ENCODE measurements at places on chromosomes 6 and 20.

DNA sequence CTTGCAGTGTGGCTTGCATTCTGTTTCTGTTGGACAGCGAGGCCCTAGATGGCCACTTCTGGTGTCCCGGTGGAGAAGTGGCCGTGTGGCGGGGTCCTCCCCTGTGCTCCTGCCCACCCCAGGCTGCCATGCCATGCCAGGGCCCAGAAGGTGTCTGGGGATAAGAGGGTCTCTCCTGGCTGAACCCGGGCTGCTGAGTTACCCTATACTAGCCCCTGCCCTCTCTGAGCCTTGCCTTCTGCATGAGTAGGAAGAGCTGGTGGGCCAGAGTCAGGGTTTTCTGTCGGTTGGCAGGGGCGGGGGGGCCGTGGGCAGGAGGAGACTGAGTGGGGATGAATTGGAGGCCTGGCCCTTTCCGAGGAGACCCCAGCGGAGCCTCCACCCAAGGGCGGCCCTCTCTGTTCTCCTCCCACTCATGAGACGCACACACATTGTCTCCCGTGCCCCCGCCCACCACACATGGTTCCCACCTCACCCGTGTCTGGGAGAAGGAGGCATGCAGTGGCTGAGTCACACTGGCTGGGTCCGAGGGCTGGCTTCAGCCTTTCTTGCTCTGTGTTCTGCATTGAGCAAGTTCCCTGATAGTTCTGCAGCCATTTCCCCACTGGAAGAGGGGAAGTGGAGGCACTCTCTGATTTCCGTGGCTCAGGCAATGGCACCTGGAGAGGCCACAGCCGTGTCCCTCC is 24.6 kb downstream of the VSTM2L start:
- DNase-seq: no peak
- no peak overlapping the region for H3K27ac ChIP-seq
- H3K27me3 ChIP-seq: peaks cover 25% of the 10 kb centered on the region
- H3K36me3 ChIP-seq: no peaks in the 10 kb centered on the region
- no peak overlapping the region for H3K4me3 ChIP-seq
- no peaks in the 10 kb centered on the region for H3K4me1 ChIP-seq

- peak overlapping the region; percentile 84 for H3K27ac ChIP-seq
- no peak for DNase-seq
- H3K4me3 ChIP-seq: peak overlapping the region; percentile 80
- H3K4me1 ChIP-seq: peaks cover 16% of the 10 kb centered on the region
- no peaks in the 10 kb centered on the region for H3K36me3 ChIP-seq
- no peaks in the 10 kb centered on the region for H3K27me3 ChIP-seq
These were observed 1.3 kb downstream of the PLCG1 start for GRCh38 chr20:41138475-41139226.

GRCh38 chr6:25121186-25121585 is 158.0 kb upstream of the CARMIL1 start:
- no peaks in the 10 kb centered on the region for H3K36me3 ChIP-seq
- no peaks in the 10 kb centered on the region for H3K4me1 ChIP-seq
- no peak for DNase-seq
- H3K27me3 ChIP-seq: no peaks in the 10 kb centered on the region

DNA sequence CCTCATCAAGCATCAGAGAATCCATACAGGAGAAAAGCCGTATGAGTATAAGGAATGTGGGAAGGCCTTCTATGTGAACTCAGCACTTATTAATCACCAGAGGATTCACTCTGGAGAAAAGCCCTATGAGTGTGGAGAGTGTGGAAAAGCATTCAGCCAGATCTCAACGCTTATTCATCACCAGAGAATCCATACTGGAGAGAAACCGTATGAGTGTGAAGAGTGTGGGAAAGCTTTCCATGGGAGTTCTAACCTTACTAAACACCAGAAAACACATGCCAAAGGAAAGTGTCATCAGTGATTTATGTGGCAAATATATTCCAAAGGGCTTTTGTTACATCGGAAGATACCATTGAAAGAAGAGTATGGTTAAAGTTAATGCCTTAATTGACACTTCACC is 25.4 kb downstream of the ZKSCAN8 start:
- H3K27ac ChIP-seq: no peak overlapping the region
- H3K4me3 ChIP-seq: no peak overlapping the region
- H3K36me3 ChIP-seq: no peaks in the 10 kb centered on the region
